ENCODE measurements at places on chromosomes 2 and 18. TPM values are rescaled to one million over a fixed set of nuclear protein-coding genes. Genes with fewer than 3 reads are reported as not detected.

CNTNAP5 gene
- total RNA-seq: 5.0 TPM

DNA sequence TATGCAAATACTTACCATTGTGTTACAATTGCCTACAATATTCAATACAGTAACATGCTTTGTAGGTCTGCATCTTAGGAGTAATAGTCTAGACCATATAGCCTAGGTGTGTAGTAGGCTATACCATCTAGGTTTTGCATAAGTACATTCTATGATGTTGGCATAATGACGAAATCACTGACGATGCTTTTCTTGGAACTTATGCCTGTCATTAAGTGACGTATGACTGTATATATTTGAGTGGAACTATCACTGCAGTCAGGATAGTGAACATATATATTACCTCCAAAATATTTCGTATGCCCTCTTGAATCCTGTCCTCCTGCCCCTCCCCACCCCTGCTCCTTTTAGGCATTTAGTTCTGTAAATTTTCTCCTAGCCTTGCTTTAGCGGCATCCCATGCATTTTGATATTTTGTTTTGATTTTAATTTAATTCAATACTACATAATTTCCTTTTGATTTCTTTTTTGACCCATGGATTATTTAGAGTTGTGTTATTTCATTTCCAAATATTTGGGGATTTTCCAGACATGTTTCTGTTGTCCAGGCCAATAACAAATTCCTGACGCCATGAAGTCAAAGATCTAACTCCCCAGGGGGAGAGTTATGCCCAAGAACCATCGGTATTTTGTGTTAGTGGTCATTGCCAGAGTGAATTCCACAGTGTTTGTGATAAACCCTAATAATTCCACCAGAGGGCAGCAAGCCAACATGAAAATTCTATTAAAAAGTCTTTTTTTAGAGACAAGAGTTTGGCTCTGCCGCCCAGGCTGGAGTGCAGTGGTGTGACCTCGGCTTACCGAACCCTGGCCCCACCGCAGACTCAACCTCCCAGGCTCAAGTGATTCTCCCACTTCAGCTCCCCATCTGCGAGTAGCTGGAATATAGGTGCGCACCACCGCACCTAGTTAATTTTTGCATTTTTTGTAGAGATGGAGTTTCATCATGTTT is 24.2 kb upstream of the CASP8 start:
- no peak for DNase-seq

DNA sequence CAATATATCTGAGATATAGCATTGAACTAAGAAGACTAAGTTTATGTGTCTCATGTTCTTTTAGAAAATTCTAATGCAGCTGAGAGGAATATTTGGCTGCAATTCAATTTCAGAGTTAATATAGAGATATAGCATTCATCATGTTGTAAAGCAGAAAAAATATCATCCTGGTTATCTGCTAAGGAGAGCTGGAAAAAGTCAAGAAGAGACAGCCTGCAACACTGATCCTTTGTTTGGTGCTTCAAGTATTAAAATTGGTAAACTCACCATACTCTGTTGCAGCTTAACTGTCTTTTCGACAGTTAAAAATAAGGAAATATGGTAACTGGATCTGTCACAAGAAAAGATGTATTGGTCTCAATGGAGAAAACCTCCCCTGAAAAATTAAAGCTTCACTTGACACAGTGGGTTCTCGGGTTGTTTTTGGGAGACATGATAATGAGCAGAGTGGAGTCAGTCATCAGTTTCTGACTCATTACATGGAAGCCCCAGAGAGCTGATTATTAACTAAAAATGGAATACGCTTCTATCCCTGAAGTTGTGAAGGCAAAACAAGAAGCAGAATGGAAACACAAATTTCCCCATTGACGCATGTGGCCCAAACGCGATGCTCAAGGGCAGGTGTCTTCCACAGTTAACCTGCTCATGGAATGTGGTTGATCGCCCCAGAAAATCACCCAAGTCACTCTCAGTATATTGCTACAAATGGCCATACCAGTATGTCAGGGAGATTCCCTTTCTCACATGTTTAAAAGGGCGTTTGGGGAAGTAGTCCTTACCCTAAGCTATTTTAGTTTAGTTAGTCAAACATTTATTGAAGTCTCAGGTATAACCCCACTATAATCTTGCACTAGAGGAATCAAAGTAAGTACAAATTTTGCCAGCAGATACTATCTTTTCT is 8.2 kb downstream of the BCL2 start:
- DNase-seq: no peak

GRCh38 chr2:140589696-140590095 is 1541.1 kb downstream of the LRP1B start:
- no peak for DNase-seq

DNA sequence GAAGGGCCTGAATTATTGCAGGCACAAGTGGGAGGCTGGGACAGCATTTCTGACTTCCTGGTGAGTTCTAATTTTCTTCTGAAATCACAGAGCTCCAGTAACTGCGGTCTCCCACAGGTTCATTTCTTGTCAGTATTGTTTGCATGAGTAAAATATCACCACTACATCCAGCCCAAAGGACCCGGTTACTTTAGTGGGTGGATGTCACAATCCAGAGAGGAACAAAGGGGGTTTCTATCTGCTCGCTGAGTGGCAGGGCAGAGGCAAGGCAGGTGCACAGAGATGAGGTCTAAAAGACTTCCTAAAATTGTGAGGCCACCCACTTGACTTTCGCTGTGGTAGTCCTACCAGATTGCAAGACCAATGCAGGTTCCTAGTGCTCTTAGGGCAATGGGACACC is 800.4 kb upstream of the ID2 start:
- DNase-seq: no peak

- DNase-seq: peak; percentile 60
These were observed 28.9 kb upstream of the ARHGEF4 start for GRCh38 chr2:130807659-130808385.

DNA sequence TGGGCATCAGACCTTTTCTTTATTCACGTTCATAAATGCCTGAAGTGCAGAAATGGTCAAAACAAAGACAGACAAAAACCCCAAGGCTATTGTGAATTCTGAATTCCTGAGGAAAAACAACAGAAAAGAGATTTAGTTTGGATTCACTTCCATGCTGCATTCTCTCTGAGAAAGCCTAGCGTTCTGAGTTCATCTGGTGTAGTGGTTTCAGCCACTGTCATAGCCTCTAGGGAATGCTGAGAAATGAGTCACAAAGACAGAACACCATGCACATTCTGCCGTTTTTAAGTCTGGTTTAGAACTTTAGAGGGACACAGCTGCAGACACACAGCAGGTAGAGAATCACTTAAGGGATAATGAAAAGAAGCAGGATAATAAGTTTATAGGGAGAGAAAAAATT is 93.8 kb downstream of the LRP1B start:
- DNase-seq: no peak

SERPINB13 gene
- 3.7 TPM for total RNA-seq

- DNase-seq: no peak
These were observed 337.2 kb upstream of the KCNJ3 start for GRCh38 chr2:154361276-154361675.

NTSR2 gene
- total RNA-seq: not detected

TMEM131 gene
- 34.8 TPM for total RNA-seq

DNA sequence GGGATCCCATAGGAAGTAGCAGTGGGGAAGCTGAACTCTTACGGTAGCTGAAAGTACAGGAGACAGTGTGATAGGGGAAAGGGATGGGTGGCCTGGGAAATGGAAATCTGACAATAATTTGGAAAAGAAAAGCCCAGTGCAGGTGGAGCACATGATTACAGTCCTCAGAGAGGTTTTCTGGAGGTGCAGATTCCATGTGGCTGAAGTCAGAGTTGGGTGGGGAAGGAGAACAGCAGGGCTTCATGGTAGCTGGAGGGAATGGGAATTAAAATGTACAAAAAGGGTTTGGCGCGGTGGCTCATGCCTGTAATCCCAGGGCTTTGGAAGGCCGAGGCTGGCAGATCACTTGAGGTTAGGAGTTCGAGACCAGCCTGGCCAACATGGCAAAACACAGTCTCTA is 12.2 kb downstream of the HRH4 start:
- DNase-seq: no peak

MALL gene
- 82.7 TPM for total RNA-seq

DNA sequence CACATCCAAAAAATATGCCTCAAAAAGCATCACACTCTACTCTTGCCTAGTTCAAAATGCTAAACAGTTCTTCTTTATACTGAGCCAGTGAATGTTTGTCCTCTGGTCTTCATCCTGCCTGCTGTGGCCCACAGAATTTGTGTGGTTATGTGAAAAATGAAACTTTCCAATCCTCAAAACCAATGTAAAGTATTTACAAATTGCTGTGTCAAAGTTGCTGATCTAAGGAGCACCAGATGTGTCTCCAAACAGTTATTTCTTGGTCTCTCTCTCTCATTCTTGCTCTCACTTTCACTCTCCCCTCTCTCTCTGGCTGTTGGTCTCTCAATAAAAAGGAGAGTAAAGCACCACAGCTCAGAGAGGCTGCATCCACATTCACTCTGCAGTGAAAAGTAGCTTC is 23.0 kb downstream of the EPHA4 start:
- no peak for DNase-seq

- no peak for DNase-seq
These were observed 118.8 kb upstream of the PDE1A start for GRCh38 chr2:182545420-182546167.

DNA sequence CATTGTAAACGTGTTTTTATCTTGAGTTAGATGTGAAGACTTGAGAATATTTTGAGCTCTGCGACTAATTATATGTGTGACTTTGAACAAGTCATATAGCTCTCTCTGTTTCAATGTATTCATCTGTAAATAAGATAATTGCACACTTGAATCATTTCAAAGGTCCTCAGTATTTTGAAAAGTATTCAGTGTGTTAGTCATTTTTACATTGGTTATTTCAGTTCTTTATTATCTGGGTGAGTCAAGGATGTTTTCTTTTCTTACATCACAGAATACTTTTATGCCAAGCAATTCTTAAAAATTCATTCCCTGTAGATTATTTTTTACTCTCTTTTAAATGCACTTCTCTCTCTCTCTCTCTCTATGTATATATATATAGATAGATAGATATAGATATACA is 1098.0 kb upstream of the ZEB2 start:
- DNase-seq: no peak

GRCh38 chr2:231052494-231053451 is 3.9 kb upstream of the PSMD1 start:
- peak; percentile 89 for DNase-seq

GRCh38 chr2:207619764-207620203 is 5.4 kb downstream of the METTL21A start:
- no peak for DNase-seq

DNA sequence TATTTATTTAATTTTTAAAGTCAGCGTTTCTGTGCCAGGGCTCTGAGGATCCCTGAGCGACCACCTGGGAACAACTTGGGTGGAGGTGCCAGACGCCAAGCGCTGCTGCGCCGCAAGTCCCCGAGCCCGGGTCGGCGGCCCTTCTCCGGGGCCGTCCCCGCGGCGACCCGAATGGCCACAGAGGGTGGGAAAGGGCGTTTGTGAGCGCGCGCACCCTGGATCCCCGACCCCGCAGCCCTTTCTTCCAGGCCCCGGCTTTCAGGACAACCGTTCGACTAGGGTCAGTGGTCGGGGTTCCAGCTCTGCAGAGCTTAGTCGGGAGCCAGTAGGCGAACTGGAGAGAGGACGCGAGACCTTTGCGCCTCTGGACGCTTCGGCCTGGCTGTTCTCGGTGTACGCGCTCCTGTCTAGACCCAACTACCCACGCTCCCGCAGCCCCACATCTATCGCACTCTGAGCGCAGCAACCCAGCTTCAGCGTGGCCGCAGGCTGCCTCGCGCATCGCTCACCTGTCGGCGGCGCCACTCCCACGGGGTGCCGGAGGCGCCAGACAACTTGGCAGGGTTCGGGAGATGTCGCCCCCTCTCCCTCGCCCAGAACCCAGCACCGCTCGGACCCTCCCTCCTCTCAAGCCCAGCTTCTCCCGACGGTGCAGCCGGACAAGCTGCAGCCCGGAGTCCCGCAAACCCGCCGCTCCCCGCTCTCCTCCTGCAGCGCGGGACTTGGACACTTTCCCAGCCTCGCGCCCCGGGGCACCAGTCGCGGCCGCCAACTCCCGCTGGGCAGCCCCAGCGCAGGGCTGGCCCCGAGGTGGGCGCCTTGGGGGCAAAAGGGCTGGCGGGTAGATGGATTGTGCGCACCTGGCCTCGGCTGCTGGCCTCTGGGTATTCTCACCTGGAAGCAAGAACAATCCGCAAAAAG is 758 bp downstream of the LYPD1 start:
- no peak for DNase-seq

SATB2 gene
- 3.2 TPM for total RNA-seq

GRCh38 chr2:83536556-83536955 is 922.5 kb downstream of the SUCLG1 start:
- DNase-seq: no peak

- DNase-seq: no peak
These were observed 736.2 kb upstream of the GCFC2 start for GRCh38 chr2:76446872-76447271.

DNAJC5G gene
- not detected for total RNA-seq

- no peak for DNase-seq
These were observed at the start of gene GCKR for GRCh38 chr2:27496357-27497287. TSS of gene GCKR (plus strand) at chr2:27496839. CDS start at chr2:27496905, 66 bp downstream.

NEURL3 gene
- total RNA-seq: 2.5 TPM

DNA sequence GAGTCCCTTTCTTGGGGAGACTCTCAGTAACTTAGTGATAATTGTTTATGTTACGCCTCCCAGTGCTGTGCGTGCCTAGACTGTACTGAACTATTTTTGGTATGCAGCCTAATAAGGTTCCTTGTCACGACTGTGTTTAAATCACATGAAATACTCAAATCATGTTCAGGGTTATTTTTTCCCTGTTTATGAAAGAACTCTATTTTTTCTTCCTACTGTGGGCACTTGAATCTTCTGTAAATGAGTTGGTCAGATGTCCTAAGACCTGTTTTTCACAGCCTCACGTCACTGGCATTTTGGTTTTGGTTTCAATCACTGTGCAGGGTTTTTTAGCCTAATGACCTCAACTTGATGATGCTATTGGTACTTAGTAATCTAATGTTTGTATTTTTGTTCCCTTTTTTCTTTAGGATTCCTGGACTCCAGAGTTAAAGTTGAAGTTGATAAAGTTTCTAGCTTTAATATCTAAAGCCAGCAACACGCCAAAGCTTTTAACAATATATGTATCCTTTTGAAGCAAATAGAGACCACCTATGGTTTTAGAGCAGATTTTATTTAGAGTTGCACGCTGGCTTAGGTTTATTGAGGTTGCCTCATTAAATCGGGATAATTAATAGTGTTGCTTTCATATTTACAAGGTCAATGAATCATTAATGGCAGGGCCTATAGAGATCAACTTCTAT is 24.0 kb downstream of the ARMC9 start:
- no peak for DNase-seq

GPR35 gene
- 3.6 TPM for total RNA-seq

- DNase-seq: no peak
These were observed 42.2 kb downstream of the KLHL14 start for GRCh38 chr18:32730620-32731091.

ABCG8 gene
- total RNA-seq: not detected

DNA sequence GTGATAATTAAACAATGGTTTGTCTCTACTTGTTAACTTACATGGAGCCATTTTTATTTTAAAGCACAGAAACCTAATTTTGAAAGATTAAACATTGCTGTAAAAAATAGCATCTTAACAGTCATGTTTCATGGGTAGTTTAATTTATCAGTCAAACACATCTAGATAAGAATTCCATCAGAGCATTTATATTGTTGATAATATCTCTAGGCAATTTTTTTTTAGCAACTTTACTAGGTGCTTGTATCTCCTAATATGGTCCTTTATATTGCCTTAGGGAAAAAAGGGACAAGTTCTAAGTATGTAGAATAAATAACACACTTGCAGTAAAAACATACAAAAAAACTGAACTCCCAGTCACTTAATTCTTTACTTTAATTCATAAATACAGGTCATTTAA is 863 bp downstream of the CSRNP3 start:
- DNase-seq: no peak

EPG5 gene
- 27.9 TPM for total RNA-seq

- DNase-seq: no peak
These were observed 1245.1 kb upstream of the LRRTM1 start for GRCh38 chr2:81549646-81550045.
